Neural crest cell (in vitro differentiated cells): ENCODE measurements at places on chromosomes 7 and 10. TPM values are rescaled to one million over a fixed set of nuclear protein-coding genes. Genes with fewer than 3 reads are reported as not detected.

The SPDYE5 gene
- total RNA-seq, result not detected in 2 replicates

The MCM10 gene
- 76.3 and 80.6 TPM in 2 replicates for total RNA-seq

DNA sequence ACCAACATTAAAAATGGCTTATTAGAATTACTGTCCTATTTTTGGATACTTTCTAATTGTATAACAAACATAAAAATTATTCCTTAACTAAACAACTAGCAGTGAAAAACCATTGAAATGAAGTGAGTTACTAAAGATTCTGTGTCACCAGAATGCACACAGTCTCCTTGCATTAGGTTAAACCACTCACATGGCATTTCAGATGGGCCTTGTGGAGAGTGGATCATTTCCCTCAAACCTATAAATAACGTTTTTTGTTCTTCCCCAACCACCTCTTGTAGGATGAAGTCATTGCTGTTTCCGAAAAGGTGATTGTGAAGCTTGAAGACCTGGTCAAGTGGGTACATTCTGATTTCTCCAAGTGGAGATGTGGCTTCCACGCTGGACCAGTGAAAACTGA, 38.4 kb downstream of the ARID5B start:
- DNase-seq, result no peak

- no peak for DNase-seq
Observed at GRCh38 chr10:100297242-100297641, 10.8 kb upstream of the BLOC1S2 start.

- peak; percentile 65 for DNase-seq
Observed at GRCh38 chr7:54932818-54933543, 85.8 kb upstream of the EGFR start.

DNA sequence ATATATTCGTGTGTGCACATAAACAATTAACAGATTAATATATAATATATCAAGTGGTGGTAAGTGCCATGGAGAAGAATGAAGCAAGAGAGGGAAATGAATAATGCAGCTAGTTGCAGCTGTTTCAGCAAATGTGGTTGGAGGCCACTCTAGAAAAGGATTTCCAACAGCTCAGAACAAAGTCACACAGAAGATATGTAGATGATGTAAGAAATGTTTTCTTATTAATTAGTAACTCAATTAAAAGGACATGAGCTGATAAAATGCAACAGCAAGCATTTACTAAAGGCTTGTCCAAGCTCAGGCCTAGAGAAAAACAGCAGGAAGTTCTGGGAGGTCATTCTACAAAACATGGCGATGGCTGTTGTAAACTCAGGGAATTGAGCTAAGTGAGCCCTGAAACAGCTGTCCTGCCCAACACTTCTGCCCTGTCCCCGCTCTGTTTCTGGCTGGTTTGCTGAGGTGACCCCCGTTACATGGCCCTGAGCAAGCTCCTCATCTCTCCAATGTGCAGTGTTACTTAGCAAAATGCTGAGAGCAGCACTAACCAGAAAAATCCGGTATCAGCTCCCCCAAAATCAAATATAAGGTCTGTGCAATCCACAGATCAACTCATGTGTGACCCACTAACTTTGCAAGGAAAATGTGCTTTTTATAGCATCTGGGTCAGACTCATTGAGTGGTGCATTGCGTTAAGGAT, 23.4 kb upstream of the C10orf67 start:
- no peak for DNase-seq

GRCh38 chr7:115672024-115672423, 358.5 kb downstream of the TFEC start:
- DNase-seq, result no peak

- DNase-seq, result no peak
Observed at GRCh38 chr10:72171175-72171630, 44.6 kb upstream of the ANAPC16 start.

DNA sequence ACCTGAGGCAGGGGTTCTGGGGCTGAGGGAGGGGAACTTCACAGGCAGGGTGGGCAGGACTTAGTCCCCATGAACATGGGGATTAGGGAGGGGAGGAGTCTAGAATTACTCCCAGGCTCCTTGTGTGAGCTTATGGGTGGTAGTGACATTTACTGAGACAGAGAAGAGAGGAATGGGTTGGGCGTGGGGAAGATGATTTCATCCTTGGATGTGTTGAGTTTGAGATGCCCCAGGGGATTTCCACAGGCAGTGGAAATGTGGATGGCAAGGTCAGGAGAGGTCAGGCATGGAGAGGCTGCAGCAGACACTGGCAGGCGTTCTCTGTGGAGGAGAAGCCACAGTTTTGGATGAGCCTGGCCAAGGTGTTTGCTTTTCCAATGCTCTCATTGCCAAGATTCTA, 26.4 kb upstream of the GSDME start:
- no peak for DNase-seq

DNA sequence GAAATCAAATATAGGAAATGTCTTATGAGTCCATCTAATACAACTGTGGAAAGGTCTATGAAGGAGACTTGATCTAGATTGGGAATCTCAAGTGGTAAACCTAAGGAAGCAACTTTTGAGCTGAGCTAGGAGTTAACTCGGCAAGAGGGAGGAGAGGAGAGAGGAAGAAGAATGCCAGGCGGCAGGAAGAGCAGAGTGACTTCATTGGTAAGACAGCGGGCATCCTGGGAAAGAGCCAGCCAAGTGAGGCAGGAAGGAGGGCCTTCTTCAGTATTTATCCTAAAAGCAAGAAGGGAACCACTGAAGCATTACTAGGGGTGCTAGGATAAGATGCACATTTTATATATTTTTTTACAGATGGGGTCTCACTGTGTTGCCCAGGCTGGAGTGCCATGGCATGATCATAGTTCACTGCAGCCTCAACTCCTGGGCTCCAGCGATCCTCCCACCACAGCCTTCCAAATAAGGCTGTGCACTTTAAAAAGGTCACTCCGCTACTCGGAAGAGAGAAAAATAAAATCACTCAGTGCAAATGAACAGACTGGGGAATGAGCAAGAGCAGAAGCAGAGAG, 2.0 kb downstream of the BCL7B start:
- DNase-seq, result no peak

DNA sequence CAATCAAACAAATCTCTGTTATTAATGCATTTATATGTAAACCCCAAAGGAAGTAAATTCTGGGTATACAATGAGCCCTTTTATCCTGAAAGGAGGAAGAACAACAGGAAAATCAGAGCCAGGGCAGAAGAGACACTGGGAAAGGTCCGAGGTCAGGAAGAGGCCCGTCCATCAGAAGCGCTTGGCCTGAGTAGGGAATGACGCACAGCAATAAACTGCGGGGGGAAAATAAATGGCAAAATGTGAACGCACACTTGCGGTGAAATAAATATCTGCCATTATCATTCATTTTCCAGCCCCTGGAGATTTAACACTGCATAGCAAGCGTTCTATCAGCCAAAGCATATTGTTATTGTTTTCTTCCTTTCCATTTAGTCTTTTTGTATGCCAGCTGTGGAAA, 243.4 kb downstream of the COBL start:
- no peak for DNase-seq
